Neural crest cell (in vitro differentiated cells): ENCODE measurements at places on chromosomes 5 and 9.

GRCh38 chr5:54311176-54311677 is 854 bp upstream of the ARL15 start:
- DNase-seq: no peak

- DNase-seq: no peak
Observed at GRCh38 chr5:65815161-65815560, 93.2 kb downstream of the NLN start.

DNA sequence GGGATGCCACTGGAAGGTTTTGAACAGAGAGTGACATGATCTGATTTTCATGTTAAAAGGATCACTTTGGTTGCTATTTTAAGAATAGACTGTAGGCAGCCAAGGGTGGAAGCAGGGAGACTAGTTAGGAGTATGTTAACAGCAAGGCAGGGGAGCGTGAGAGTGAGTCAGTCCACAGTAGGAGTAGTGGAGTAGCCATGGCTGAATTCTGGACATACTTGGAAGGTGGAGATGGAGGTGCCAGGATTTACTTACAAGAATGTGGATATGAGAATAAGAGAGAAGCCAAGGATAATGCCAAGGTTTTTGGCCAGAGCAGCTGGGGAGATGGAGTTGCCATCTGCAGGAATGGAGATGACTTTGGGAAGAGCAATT is 118.8 kb downstream of the GALNT10 start:
- DNase-seq: no peak

DNA sequence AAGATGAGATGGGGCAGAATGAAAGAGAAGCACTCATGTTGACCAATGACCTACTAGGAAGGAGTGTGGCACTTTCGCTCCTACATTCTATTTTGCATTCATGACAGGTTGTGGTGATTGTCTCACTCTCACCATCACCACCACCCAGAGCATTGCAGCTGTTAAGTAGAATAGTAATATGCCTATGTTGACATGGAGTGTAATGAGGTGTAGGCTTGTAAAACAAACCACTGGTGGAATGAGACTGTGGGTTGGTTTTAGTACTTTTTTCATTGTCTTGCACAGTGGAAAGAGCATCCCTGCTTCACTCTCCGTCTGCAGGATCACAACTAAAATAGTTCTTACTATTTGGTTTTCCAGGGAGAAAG is 516.7 kb downstream of the NTRK2 start:
- DNase-seq: no peak

DNA sequence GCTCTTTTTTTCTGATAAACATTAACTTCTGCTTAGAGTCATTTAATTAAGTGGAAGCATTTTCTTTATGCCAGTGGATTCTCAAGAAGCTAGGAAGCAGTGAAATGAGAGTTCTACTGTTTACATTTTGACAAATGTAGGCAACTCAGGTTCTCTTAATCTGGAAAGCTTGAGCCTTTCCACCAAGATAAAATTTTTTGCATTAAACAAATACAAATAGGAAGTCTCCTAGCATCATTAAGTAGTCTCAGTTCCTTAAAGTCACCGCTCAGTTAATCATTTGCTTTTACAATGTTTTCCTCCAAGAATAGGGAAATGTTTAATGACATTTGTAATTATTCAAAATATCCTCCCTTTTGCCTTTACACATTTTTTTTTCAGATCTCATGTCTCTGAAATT is 290.4 kb upstream of the PDE4D start:
- DNase-seq: no peak

DNA sequence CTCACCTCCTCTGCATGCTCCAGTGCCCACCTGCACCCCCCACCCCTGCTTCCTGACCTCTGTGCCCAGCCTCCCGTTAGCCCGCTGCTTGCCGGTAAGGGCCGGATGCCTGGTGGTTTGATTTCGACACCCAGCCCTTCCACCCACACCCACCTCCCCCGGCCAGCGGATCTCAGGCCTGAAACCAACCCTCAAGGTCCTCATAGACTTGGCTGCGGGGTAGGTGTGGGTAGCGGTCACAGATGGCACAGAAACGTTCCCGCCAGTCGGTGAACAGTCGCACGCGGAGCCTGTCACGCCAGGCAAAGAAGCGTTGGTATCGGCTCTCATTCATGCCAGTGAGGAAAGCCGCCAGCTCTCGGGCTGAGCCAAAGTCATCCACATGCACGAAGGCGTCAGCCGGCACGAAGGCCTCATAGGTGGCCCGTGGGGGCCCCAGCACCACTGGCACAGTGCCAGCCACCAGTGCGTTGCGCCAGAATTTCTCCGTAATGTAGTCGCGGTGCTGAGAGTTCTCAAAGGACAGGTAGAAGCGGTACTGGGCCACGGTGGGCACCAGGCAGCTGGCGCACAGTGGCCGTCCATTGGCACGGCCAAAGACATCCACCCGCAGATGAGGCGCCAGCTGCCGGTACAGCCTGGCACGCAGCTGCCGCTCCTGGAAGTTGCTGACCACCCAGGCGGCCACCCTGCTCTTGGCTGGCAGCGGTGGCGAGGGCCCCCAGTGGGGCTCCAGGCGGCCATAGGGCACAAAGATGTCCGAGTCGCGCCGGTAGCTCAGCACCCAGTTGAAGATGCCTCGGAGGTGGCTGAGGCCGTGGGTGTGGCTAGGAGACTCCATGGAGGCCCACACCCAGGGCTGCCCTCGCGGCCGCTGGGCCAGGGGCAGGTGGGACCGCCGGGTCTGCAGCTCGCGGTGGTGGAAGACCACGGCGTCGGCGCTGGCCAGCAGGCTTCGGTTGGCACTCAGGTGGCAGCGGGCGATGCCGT is 1.1 kb downstream of the FUT7 start:
- no peak for DNase-seq

DNA sequence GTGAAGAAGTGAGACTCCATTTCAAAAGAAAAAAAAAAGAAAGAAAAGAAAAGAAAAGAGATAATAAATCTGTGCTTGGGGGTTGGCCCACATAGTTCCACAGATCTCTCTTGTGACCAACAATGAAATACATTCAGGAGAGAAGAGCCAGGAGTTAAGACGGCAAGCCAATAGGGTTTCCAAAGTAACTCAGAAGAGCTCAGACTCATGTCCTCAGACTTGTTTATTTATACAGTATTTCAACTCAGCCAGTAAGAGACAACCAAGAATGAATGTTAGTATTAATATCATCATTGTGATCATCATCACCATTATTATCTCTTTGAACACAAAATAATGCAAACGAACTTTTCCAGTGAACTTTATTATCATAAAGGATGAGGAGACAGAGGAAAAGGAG is 140.2 kb downstream of the GLIS3 start:
- DNase-seq: no peak

DNA sequence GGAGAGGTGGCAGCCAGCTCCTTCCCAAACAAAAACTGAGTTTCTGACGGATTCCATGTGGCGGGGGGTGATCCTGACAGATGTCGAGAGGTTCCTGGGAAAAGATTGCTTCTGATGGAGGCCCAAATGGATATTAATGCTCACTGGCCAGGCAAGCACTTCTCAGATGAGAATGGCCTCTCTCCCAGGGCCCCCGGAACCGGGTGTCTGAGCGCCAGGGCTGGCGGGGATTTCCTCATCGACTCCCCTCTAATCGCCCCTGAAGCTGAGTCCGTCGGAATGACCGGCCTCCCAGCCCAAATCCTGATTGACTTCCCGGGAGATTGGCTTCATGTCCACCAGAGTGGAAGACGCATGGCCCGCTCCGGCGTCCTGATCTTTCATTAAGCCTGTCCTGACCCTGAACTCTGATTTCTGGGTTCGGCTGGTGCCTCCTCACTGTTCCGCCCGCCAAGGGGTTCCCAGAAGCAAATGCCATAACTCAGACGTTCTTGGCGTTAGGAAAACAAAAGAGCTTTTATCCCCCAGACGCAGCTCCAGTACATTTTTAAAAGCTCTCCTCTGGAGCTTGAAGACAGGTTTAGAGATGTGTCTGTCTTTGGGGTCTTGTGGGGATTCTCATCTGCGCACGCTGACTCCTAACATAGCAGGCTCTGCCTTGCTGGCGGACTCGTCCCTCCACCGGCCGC is 17.6 kb downstream of the FIBCD1 start:
- DNase-seq: no peak

- DNase-seq: peak; percentile 47
Observed at GRCh38 chr9:136204838-136205706, at the start of gene LHX3. Gene LHX3, minus strand, starts transcription at chr9:136205128. Its CDS starts 116 bp downstream, at chr9:136205012.

DNA sequence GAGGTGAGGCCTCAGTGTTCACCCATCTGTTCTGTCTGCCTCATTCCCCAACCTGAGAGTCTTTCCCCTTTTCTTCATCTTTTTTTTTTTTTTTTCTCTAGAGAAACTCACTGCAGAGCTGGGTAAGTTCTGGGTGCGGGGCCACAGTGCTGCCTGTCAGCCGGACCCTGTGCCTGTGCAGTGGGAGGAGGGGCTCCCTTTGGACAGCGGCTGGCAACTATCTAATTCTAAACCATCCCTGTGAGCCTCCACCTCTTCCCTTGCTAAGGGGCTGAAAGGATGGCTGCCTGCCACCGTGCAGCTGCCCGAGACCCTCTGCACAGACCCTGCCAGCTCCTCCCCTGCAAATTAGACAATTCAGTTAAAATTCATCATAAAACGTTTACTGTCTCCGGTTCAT is 14.1 kb downstream of the BTNL9 start:
- DNase-seq: no peak

DNA sequence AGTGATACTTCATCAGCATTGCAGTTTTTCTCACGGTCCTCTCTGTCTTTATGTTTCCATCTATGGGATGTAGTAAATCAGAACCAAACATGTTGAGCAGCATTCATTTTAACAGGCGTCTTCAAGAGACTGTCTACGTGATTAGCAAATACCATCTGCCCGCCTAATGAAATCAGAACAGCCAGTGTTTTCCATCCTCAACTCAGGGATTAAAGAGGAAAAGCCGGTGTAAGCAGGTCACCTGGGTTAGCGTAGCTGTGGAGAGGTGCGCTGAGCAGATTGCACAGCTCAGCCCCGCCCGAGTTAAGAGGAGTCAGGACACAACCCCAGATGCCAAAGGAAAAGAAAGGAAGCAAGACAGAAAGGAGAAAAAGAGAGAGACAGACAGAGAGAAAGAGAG is 54.3 kb upstream of the ANKRD33B start:
- no peak for DNase-seq

GRCh38 chr9:129166623-129167557 is 11.2 kb downstream of the IER5L start:
- DNase-seq: no peak

DNA sequence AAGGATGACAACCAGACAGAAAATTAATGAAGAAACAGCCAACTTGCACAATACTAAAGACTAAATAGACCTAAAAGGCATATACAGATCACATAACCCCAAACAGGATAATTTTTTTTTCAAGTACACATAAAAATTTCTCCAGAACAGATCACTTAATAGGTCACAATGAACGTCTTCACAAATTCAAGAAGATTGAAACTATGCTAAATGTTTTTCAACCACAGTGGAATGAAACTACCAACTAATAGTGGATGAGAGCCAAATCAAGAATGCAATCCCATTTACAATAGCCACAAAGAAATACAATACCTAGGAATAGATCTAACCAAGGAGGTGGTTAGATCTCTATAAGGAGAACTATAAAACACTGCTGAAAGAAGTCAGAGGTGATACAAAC is 145.8 kb downstream of the TMEM232 start:
- DNase-seq: no peak

- DNase-seq: no peak
Observed at GRCh38 chr9:21677834-21678233, 124.6 kb upstream of the MTAP start.
